ENCODE measurements at places on chromosomes 12 and 14.

- no peak for DNase-seq
Observed at GRCh38 chr12:53186745-53187144, 6.0 kb upstream of the CSAD start.

DNA sequence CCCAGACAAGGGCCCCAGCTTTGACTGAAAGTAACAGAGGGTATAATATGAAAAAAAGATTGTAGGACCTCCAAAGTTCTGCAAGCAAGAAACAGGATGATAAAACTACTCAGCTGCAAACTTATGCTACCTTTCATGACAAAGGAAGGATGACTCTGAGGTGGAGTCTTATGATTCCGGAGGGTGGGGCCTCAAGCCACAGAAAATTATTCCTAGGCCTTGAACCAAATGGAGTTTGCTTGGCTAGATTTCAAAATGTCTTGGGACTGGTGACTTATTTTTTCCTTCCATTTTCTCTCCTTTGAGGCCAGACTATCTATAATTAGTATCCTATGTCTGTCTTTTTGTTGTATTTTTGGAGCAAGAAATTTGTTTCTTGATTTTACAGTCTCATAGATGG is 336.4 kb downstream of the LRIG3 start:
- DNase-seq, result no peak

GRCh38 chr14:67557118-67557517 is 24.0 kb downstream of the PLEKHH1 start:
- DNase-seq, result no peak

DNA sequence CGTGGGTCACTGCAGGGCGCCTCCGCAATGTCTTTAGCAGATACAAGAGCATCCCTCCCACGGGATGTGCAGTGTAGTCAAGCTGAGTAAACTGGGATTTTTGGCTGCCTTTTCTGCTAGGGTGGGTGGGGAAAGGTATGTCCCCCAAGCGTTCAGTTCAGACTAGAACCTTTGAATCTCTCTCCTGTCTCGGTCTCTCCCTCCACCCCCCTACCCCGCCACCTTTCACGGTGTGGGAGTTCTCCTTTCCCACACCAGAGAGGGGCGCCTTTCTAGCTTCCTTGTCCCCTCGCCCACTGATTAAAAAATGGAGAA is 525 bp upstream of the FAR2 start:
- no peak for DNase-seq

GRCh38 chr14:24055971-24056799 is 4.4 kb downstream of the CARMIL3 start:
- no peak for DNase-seq

- DNase-seq, result no peak
Observed at GRCh38 chr14:34251662-34252061, 210.4 kb downstream of the SPTSSA start.

DNA sequence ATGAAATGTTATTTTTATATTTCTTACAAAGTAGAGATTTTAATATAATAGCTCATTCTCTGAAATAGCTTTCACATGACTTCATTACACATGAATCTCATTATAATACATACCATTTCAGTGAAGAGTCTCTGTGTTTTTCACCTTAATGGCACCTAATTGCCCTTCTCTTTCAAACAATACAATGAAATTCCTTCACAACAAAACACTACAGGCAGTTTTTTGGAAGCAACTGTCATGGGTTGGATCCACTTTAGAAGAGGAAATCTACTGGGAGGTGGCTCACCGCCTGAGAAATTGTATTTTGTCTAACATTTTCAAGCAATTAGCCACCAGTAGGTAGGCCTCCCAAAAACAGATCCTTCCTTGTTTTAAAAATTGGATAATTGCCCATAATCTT is 40.3 kb upstream of the RGS6 start:
- DNase-seq, result no peak

Measured in type B pancreatic cell (in vitro differentiated cells).